Head of caudate nucleus (tissue), 42 donors: ENCODE measurements at places on chromosomes 7 and 10.

- DNase-seq = no peak
Observed at GRCh38 chr7:24911213-24911603, 68.8 kb downstream of the OSBPL3 start.

DNA sequence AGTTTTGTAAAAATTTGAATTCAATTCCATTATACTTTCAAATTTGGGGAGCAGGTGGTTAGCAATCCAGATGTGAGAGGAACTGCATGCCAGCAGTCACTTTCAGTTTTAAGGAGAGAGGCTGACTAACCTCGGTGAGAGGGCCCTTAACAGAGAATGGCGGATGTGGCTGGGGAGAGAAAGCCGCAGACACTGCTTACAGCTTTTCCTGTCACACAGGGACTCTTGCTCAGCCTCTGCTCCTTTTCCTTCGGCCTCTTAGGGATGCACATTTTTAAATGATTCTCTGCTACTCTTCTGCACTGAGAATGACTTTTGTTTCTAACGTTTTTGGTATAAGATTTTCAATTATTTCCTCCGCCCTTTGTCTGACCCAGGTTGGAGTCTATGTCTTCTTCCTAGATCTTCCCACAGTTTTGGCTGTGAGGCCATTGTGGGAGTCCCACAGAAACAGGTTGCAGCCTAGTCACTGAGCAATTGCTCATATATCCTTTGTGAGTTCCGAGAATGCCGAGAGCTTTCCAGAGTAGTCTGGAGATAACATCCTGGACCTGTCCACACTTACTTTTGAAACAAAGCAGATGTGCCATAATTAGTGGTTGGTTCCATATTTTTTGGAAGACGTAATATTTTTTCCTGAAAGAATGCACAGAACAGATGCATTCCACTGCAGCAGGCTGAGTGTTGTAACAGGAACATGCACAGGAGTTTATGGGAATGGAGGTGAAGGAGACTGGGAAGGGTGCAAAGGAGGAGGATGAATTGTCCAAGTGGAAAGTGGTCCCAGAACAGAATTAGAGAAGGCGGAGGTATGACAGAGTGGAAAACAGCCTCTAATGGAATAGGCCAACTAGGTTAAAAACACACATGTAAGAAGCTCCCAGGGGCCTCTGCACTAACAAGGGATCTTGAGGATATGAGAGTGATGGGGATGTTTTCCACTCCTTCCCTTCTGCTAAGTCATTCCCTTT is 168.0 kb upstream of the ZNF32 start:
- DNase-seq = no peak

- DNase-seq = peak; percentile 41
Observed at GRCh38 chr10:116269619-116270018, 3.4 kb downstream of the GFRA1 start.

DNA sequence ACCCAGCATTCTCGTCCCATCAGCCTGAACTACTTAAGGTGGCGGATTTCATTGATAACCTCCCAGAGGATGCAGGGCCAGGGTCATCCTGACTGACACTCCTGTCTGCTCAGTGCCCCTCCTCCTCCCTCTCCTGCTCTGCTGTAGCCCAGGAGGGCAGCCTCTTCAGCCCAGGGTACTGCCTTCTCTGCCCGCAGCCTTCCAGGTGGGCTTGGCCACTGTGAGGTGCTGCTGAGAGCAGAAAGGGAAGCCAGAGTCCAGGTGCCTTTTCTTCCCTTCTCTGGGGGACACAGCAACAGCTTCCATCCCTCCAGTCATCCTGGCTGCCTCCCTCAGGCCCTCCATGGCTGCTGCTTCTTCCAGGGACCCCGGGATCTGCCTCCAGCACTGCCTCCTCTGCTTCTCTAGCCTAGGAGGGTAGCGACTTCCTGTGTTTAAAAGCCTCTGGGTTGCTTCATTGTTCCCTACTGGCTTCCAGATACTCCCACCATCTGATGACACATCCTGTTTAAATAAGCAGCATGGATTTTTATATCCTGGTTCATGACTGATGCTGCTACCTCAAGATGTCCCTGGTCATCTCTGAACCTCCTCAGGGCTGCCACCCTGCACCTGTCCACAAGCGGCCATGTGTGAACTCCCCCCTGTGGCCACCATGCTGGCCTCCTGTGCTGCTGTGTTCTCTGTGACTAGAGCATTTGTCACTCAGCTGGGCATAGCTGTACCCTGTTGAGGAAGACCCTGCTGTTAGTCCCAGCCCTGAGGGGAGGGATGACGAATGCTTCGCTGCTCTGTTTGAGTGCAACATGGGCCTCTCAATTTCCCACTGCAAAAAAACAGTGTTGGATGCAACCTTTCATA is 55.8 kb downstream of the AKR1C4 start:
- DNase-seq = no peak

GRCh38 chr7:16934722-16935340 is 53.0 kb upstream of the AGR3 start:
- no peak for DNase-seq

- no peak for DNase-seq
Observed at GRCh38 chr10:126405239-126405775, 17.0 kb upstream of the ADAM12 start.

DNA sequence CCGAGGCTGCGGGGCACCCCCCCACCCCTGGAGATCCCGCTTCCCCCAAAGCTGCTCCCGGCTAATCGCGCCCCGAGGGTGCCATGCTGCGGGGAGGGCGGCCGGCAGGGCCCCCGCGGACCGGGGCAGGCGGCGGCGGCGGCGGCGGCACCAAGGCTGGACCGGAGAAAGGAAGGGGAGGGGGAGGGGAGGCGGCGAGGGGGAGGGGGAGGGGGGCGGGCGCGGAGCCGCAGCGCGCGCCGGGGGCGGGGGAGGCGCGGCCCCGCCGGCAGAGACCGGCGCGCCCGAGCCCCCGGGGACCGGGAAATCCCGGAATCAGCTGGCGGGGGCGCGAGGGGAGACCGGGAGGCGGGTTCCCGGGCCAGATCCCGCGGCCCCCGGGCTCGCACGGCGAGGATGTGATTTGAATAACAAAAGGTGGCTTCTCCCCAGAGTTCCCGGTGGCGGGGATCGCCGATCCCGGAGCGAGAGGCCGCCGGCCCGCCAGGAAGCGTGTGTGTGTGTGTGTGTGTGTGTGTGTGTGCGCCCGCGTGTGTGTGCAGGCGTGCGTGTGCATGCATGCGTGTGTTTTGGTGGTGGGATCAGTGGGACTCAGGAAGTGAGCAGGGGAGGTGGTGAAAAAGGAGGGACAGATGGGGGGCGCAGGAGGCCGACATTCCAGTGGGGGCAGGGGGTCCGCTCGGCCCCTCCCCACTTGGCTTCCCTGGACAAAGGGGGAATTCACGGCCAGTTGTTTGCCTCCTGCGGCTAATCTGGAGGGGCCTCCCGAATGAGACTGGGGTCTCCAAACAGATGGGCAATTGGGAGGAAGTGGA is 99.5 kb downstream of the HIP1 start:
- DNase-seq = peak; percentile 23

GRCh38 chr7:100430493-100431285 is 1.1 kb downstream of the MEPCE start:
- DNase-seq = no peak

- no peak for DNase-seq
Observed at GRCh38 chr10:6469661-6470060, 110.4 kb downstream of the PRKCQ start.

- DNase-seq = no peak
Observed at GRCh38 chr7:98107313-98107721, 655 bp downstream of the LMTK2 start.

DNA sequence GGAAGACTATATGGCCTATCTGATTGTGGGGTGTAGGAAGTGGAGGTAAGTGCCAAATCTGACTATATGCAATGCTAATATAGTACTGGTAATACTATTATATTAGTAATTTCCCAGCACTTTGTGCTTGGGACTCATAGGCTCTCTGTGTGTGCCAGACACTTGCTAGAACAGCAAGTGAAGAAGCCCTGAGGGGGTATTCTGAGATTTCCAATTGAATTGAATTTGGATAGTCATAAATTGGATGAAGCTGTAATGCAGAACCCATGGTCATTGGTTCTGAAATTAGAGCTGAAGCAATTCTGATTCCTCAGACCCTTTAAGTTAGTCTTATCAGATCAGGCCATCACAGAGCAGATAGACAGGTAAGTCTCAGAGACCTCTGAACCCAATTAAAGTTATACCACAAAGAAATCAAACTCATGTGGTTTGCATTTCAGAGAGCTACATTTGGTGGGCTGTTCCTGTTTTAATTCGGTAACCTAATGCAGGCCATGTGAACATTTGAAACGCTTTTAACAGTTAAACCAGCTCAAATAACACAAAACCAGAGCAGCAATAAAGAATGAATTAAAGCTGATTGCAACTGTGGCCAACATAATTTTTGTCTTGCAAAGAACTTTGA is 179.5 kb downstream of the CREB5 start:
- no peak for DNase-seq

- DNase-seq = no peak
Observed at GRCh38 chr10:104336821-104337467, 1.3 kb downstream of the ITPRIP start.

- no peak for DNase-seq
Observed at GRCh38 chr10:74036474-74036873, 38.6 kb downstream of the VCL start.

DNA sequence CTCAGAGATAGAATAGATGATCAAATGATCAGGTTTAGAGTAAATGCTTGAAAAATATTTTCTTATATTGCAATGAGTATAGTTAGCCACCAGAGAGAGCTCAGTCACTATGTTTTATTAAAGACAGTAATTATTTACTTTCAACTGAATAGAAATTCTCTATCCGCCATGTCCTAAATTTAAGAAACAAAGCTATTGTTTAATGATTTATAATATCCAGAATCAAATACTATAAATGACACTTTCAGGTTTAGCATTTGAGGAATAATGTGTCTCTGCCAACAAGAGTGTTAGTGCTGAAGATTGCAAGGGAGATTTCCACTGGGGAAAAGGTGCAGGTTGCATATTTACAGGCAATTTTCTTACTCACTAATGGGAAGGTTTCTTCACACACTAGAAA is 184.7 kb downstream of the DGKB start:
- no peak for DNase-seq

DNA sequence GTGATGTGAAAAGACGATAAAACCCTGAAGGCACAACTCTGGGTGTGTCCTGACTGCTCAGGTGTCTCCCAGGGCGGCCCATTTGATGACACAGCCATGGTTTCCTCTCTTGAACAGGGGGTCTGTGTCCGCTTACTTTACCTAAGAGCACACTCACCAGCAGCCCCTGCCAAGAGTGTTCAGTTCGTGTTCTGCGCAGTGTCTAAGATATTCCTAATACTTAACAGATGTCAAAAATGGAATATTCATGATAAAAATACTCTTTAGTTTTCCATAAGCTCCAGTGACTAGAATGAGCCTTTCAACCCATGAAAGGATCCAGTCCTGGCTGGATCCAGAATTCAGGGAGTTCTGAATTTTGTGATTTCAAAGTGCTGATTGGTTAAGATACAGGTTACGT is 492.4 kb downstream of the TNS3 start:
- DNase-seq = no peak

GRCh38 chr10:74612195-74612594 is 214.2 kb upstream of the KAT6B start:
- no peak for DNase-seq

DNA sequence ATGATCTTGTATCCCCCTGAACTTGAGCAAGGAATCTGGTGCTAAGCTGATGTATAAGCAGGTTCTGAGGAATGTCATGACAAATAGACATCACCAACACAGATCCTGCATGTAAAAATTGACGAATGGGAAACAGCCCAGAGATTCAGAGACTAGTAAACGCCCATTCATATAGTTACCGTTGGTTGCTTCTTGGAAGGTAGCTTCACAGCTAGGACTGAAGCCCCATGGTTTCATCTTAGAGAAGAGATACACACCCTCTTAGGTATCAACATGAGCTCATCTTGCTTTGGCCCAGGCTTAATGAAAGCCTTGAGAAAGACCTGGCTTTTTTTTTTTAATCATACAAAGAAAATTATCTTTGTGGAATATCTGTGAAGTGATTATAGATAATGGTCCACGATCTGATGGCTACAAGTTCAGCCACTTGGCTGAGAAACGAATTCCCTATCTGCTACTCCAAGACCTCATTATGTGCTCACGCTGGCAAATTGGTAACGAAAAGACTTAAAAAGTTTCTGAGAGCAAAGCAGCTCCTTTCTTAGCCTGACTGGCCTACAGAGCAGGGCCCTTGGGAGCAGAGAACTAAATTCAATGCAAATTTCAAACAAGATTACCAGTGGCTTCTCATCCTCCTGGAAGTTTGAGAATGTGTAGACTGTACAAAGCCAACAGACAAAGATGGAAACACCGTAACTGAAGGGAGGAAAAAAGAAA is 181.1 kb downstream of the NRP1 start:
- DNase-seq = no peak

DNA sequence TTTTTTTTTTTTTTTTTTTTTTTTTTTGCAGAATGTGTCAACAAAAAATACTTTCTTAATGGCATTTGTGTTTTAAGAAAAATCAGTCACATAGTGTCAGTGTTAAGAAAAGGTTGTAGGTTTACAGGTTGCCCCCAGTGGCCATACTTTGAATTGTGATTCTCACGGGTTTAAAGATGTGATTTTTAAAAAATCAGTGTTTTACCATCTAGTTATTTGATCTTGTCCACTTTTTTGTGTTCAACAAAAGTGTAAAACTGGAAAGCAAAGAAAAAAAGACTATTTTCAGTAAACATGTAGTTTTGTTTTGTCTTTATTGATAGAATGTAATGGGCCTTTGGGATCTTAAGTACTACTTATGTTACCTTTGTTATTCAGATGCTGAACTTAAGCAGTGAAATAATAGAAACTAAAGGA is 25.7 kb downstream of the SUV39H2 start:
- no peak for DNase-seq

- no peak for DNase-seq
Observed at GRCh38 chr10:52621635-52622079, 150.9 kb downstream of the MBL2 start.

- DNase-seq = no peak
Observed at GRCh38 chr7:1533547-1534329, 3.2 kb downstream of the MAFK start.

- no peak for DNase-seq
Observed at GRCh38 chr10:118108194-118109026, 61.7 kb upstream of the RAB11FIP2 start.

DNA sequence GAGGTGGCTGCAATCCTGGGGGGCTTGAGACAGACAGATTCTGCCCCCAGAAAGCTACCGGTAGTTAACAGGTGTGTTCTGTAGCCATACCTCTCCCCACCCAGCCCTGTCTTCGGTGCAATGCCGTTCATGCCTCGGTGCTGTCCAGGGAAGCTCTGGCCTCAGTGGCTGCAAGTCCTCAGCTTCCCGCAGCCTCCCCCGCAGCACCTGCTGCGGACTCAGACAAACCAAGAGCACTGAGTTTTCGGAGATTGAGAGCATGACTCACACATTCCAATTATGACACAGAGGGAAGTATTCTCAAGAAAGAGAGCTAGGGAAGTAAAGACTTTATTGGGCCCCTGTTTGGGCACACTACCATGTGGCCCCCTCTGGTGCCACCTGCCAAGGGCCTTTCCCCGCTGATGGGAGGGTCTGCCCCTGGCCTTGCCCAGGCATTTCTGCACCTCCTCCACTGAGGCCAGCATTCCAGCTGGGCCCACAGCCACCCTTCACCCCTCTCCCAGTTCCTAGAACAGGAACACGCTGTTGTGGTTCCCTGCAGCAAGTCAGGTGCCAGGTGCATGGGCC is 30.2 kb upstream of the EZH2 start:
- no peak for DNase-seq
